ENCODE measurements at places on chromosomes 13 and 19.

GRCh38 chr19:438416-438958 is 22.3 kb downstream of the SHC2 start:
- DNase-seq, result no peak

DNA sequence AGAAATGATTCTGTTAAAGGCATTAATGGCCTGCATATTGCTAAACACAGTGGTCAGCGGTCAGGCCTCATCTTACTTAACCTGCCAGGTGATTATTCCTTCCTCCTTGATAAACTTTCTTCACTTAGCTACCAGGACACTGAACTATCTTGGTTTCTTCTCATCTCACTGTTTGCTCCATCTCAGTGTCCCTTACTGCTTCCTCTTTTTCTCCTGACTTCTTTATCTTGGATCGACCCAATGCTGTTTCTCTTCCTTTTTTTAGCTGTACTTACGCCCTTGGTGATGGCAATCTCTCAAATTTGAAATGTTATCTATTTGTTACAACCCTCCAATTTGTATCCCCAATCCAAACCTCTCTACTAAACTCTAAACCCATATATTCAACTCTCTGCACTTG is 7.8 kb upstream of the CLC start:
- DNase-seq, result no peak

DNA sequence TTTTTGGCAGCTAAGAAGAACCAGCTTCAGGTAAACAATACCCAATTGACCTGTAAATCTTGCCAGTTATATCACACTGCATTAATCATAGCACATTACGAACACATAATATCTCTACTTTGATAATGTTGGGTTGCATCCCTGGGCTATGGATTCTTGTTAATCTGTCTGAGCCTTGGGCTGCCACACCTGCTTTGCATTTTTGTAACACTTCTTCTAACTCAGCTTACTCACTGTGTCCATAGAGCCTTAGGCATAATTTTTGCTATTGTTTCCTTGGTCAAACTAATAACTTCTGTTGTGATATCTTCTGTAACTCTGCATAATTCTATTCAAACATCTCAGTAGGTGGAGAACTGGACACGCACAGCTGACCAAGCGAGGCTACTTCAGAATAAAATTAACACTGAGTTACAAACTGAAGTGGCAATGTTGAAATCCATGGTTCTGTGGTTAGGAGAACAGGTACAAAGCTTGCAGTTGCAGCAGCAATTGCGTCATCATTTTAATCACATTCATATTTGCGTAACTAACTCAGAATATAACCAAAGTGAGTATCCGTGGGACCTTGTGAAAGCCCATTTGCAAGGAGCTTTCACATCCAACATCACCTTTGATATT is 6.4 kb downstream of the ZNF350 start:
- DNase-seq, result no peak

DNA sequence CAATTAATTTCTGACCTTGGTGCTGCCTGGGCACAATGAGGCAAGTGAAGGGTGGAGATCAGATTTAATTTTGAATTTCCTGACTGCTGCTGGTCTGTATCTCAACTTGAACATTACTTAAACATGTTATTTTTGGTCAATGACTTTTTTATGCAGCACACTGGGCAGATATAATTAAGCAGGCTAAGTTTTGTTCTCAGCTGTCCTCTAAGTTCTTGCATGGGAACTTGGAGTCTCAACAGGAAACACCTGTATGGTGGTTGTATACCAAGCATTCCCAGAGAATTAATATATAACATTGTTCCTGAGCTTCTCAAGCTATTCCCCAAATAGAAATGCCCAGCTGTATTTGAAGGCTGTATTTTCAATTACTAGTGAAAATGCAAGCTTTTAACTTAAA is 113.5 kb upstream of the EDNRB start:
- DNase-seq, result no peak

GRCh38 chr13:30697996-30698401 is 37.3 kb upstream of the ALOX5AP start:
- no peak for DNase-seq

GRCh38 chr19:12374026-12374425 is 8.5 kb upstream of the ZNF442 start:
- DNase-seq, result no peak

DNA sequence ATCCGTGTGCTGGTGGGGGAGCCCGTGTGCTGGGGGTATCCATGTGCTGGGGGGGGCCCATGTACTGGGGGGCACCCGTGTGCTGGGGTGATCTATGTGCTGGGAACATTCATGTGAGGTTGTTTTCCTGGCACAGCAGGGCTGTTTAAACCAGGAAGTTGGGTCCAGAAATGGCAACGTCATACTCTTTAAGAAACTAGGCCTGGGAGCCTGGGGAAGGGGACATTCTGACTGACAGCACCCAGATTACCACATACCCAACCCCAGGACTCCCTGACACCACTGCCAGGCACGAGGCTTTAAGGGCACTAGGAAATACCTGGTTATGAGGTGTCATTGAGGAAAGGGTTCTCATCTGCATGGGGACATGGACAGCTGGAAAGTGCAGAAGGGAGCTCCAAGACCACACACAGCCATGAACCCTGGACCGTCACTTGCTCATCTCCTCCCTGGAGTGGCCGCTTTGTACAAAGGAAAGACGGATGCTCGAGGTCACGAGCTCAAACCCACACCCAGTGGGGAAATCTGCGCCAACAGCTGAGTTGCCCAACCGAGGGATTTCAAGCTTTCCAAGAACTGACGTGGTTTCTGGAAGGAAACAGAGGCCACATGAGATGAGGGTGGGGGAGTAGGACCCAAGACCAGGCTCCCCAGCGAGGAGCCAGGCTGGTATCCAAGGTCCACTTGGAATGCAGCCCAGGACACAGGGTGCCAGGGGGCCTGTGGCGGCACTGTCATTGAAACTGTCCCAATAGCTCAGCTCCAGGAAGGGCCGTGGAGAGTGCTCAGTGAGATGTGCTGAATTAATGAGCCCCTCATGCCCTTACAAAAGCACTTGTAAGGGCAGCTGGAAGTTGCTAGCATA is 40.9 kb downstream of the RAB20 start:
- DNase-seq, result no peak

DNA sequence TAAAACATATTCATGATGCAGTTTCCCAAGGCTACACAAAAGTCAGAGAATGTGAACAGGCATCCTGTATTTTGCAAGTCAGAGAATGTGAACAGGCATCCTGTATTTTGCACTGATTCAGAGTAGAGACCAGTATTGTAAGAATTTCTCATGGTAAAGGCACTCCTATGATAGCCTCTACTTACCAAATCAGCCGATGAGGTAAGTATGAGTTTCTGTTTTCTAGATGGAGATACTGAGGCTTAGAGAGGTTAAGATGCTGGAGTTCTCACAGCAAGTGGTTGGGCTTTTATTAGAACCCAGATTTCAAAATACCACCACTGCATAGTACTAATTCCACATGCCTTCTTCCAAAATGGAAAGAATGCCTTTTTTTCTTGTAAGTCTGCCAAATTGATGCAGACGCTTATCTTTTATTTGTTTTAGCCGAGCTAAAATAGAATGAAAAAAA is 12.3 kb downstream of the TPT1 start:
- DNase-seq, result no peak

- DNase-seq, result no peak
Measured at GRCh38 chr13:37495046-37495445, 103.5 kb downstream of the POSTN start.

DNA sequence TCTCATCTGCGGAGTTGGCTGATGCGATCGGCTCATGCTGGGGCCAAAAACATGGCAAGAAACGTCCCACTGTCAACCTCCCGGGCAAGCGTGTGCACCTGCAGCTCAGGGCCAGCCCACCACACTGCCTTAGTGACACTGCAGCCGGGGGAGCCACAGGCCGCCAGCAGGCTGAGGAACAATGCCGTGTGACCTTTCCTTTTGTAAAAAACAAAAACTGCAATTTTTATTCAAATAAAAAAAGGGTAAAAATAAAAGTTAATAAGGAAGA is 18.8 kb upstream of the TMEM255B start:
- no peak for DNase-seq

GRCh38 chr13:27960362-27961226 is 8.5 kb downstream of the CDX2 start:
- DNase-seq, result no peak

DNA sequence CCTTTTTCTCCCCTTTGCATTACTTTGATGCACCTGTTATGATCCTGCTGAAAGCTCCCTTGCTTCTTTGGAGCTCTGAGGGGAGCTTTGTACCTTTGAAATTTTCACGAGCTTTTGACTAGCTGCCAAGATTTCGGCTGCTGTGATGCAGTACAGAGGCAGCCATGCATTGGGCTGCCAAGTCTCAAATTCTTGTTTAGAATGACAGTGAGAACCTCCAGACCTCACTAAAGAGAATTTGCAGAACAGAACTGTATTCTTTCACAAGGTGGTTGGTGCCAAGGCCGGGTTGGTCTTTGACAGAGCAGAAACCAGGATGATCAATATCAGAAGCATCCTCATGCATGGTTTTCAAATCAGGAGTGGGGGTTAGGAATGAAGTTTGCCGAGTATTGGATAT is 414.8 kb downstream of the GPC5 start:
- DNase-seq, result peak; percentile 27

- no peak for DNase-seq
Measured at GRCh38 chr19:41206926-41207750, 11.9 kb upstream of the AXL start.

- DNase-seq, result no peak
Measured at GRCh38 chr13:98447881-98448641, 128.8 kb downstream of the STK24 start.

GRCh38 chr13:108463340-108463739 is 166.1 kb upstream of the MYO16 start:
- no peak for DNase-seq

DNA sequence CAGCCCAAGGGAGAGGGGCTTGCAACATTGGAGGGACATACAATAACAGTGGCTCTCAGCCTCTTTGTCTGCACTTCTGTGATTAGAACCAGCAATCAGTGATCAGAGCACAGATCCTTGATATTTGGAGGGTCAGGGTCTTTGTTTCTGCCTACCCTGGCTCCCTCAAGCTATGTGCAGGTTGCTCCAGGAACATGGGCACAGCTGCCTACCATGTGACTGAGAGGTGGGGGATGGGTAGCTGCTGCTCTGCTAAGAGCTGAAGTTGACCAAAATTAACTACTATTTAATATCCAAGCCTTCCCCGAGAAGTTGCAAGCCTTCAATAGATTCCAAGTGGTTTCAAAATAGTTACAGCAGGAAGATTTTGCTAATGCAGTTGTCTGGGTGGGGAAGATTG is 202.6 kb downstream of the ZIC5 start:
- no peak for DNase-seq

GRCh38 chr13:31236211-31236786 is 36.5 kb downstream of the B3GLCT start:
- peak; percentile 39 for DNase-seq

DNA sequence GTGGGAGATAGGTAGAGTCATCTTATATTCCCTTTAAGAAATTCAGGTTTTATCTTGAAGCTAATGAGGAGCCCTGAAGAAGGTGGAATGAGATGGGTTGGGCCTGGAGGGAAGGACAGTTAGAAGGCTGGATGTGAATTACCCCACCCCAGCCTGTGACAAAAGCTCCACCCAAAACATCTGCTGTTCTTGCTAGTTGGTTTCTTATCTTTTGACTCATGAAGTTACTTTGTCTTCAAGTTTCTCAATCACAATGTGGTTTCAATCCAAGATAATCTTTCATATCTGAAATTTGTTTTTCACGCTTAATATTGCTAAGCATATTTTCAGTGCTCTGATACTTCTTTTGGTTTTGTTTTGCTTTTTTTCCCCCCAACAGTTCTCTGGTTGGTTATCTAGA is 38.3 kb upstream of the HMGB1 start:
- DNase-seq, result no peak

DNA sequence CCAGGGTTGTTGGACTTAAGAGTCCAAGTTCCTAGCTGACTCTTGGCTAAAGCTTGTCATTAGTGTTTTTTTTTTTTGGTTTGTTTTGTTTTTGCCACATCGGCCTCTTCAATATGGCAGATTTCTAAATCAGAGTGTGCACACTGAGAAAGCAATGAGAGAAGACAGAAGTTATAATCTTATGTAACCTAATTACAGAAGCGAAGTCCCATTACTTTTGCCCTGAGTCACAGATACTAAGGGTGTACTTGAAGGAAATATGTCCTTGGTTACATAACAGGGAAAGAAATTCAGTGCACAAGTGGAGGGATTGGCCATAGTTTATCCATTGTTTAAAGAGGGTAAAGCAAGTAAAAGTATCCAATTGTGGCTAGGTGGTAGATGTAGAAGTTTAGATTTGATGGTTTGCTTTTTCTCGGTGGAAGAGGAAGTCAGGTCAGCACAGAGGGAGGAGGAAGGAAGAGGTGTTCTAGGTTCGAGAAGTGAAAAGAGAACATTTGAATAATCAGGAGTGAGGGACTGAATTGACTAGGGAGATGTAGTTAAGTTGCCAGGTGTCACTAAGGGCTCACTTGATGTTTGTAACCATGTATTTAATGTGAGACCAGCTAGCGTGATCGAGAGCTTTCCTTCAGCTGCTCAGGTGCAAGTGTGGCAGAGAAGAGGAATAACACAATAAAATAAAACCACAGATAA is 12.2 kb downstream of the GTF2F2 start:
- DNase-seq, result no peak

GRCh38 chr19:45471931-45472562 is 4.3 kb downstream of the FOSB start:
- no peak for DNase-seq

GRCh38 chr19:55353803-55354697 is 469 bp downstream of the COX6B2 start:
- no peak for DNase-seq

DNA sequence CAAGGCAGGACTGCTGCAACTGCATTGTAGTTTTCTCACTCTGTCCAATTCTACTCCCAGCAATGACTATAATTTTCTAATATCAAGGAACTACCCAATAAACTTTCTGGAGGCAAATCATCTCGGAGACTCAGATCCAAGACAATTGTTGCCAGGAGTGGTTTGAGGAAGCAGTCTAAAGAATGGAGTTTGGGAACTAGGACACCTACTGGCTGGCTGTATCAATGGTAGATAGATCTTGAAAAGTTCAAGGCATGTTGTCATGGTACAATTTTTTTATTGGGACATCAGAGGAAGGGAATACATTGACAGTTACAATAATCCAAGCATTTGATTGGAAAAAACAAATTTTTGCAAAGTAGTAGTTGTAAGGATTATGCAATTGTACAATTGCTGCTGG is 648.3 kb upstream of the SLITRK6 start:
- DNase-seq, result no peak

Measured in renal pelvis (tissue), 12 donors.